Activated T-helper 1 cell treated with anti-CD3 and anti-CD28 coated beads, Interleukin-12 subunit alpha, Interleukin-12 subunit beta, Interleukin-2, Interleukin-4 antibody, amounts not matched to agents 30 ng/mL and 10 ng/mL and 1 ng/mL, durations not matched to agents 14 hours and 24 hours and 36 hours (primary cell): ENCODE measurements at places on chromosomes 4 and X. TPM values are rescaled to one million over a fixed set of nuclear protein-coding genes. Genes with fewer than 3 reads are reported as not detected.

SMR3B gene
- not detected in 2 replicates for total RNA-seq

CT45A2 gene
- not detected in 2 replicates for total RNA-seq

PASD1 gene
- total RNA-seq, result not detected in 2 replicates

RBM47 gene
- 20.3 and 21.4 TPM in 2 replicates for total RNA-seq

CCNB3 gene
- 0.64 and 0.80 TPM in 2 replicates for total RNA-seq

DCAF4L1 gene
- 0.20 and 0.31 TPM in 2 replicates for total RNA-seq

INTU gene
- 0.02 TPM in 1 of 2 replicates, not detected in the other for total RNA-seq

CT45A10 gene
- total RNA-seq, result not detected in 2 replicates

RAB28 gene
- total RNA-seq, result 19.3 and 22.2 TPM in 2 replicates

PRDX4 gene
- total RNA-seq, result 75.5 and 83.2 TPM in 2 replicates

RAB33A gene
- total RNA-seq, result 20.5 and 21.5 TPM in 2 replicates

VCX3B gene
- not detected in 2 replicates for total RNA-seq

UNC5C gene
- total RNA-seq, result not detected in 2 replicates

GRCh38 chrX:40531056-40531826 is 49.5 kb upstream of the ATP6AP2 start:
- no peak for DNase-seq

- no peak for DNase-seq
These were observed 114.0 kb downstream of the IQCM start for GRCh38 chr4:149701435-149702156.

DNA sequence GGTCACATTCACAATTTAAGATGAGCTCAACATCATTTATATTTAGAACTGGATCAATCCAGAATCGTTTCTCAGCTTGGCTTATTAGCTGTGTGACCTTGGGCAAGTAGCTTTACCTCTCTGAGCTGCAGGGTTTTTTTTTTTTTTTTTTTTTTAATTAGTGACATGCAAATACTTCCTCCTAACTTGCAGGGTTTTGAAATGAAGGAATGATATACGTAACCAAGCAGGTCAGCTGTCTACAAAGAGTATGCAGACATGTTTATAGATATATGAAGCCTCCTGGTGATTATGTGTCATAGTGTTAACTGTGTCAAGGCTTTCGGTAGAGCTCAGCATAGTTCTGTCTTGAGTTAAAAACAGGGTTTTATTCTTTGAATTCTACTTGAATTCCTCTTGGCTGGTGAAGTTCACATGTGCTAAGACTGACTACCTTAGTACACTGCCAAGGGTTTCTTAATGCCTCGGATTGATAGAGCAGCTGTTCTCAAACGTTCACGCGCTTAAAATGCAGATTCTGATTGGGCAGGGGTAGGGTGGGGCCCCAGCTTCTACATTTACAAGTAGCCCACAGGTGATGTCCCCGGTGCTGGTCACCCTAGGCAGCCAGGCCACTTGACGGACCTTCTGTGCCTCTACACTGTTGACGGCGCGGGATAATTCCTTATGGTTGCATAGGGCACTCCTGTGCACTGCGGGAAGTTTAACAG is 654 bp upstream of the STS start:
- no peak for DNase-seq

DNA sequence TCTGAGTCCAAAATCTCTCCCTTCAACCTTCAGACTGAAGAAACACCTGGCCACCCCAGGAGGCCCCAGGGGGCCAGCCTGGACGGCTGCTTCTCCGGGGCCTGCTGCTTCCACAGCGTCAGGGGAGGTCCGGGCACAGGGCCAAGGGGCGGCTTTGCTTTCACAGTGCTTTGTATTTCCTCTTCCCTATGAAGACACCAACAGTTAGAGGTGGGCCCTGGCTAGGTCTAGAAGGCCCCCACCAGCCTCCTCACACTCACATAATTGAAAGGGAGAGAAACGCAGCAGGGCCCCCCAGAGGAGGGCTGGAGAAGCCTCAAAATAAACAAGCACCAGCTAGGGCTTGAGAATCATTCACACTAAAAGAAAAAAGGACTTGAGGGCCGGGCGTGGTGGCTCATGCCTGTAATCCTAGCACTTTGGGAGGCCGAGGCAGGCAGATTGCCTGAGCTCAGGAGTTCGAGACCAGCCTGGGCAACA is 17.8 kb downstream of the SCD5 start:
- no peak for DNase-seq

GRCh38 chrX:92283308-92283707 is 504.1 kb downstream of the PCDH11X start:
- no peak for DNase-seq

DNA sequence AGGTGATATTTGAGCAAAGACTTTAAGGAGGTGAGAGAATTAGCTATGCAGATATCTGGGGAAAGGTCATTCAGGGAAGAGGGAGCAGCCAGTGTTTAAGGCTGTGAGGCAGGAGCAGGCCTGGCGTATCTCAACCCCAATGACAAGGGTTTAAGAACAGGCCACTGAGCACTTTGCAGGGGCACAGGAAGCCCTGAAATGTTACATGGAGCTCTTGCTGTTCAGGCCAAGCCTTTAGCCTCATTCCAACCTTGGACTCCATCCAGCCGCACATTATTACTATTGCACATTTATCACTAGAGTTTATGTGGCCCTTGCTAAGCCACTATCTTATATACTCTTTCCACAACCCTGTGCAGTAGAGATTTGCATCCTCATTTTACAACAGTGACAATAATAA is 114.0 kb downstream of the EFNB1 start:
- DNase-seq, result no peak

DNA sequence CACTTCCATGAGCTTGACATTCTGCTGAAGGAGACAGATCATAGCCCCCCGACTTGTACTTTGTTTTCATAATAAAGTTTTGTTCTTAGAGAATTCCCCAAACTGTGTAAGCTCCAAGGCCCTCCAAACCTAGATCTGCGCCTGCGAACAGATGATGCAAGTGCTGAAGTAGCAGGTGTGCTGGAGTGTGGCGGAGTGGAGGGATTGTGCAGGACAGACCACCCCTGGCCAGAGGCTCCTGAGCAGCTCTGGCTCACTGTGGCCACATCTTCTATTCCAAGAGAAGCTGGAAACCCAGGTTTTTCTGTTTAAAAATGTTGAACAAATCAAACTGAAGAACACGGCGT is 46.4 kb downstream of the TBC1D14 start:
- no peak for DNase-seq

DNA sequence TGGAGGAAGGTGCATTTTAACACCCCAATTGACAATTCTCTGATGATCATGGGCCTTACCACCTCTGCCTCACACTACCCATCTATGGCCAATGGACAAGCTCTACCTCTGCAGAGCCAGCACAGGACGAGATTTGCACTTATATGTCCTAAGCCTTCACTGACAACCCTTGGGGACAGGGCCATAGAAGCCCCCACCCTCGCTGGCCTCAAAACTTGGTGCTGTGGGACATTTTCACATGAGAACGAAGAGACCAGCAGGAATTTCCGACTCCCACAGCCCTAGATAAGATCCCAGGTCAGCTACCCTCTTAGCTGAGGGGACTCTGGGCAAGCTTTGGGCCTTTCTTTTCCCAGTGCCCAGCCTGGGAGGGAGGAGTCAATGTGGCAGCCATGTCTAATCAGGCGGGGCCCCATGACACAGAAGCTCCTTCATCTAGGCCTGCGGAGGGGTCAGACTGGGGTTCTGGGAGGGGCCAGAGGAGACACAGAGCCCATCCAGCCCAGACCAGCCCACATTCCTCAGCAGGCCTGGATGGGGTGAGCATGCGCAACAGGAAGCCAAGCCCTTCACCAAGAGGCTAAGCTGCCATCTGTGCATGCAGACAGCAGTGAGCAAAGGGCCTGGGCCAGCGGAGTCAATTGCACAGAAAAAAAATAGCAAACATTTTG is 12.1 kb downstream of the PJA1 start:
- no peak for DNase-seq

- no peak for DNase-seq
These were observed 8.4 kb downstream of the ZNF280C start for GRCh38 chrX:130260316-130260715.

DNA sequence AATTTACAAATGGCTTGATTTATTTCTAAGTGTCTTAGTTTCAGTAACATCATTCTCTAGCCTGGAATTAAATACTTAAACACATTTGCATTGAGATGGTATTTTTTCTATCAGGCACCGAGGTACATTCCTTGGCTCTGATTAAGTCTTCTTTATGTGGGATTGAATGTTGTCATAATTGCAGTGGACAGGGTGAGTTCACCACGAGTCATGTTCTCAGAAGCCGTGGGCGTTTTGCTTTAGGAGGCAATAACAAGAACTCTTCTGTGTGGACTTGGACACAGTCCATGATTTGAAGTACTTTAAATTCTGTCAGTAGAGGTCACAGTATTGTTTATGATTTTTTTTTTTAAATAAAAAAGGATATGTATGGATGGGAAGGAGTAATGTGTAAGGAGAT is 57.1 kb upstream of the EFHC2 start:
- DNase-seq, result no peak
